ENCODE measurements at places on chromosomes 7 and 10.
A peak's percentile ranks its signal among the peaks of the same experiment; 100 is the strongest.

- H3K27ac ChIP-seq = no peak overlapping the region
- no peak for DNase-seq
- no peak overlapping the region for H3K4me3 ChIP-seq
- H3K36me3 ChIP-seq = no peaks in the 10 kb centered on the region
Measured at GRCh38 chr7:10910447-10910846, 63.2 kb upstream of the PHF14 start.

GRCh38 chr7:96023387-96023786, 251.0 kb downstream of the DYNC1I1 start:
- H3K27ac ChIP-seq = no peak overlapping the region
- peaks cover 8% of the 10 kb centered on the region for H3K27me3 ChIP-seq
- DNase-seq = no peak
- H3K4me3 ChIP-seq = no peak overlapping the region
- H3K36me3 ChIP-seq = no peaks in the 10 kb centered on the region

DNA sequence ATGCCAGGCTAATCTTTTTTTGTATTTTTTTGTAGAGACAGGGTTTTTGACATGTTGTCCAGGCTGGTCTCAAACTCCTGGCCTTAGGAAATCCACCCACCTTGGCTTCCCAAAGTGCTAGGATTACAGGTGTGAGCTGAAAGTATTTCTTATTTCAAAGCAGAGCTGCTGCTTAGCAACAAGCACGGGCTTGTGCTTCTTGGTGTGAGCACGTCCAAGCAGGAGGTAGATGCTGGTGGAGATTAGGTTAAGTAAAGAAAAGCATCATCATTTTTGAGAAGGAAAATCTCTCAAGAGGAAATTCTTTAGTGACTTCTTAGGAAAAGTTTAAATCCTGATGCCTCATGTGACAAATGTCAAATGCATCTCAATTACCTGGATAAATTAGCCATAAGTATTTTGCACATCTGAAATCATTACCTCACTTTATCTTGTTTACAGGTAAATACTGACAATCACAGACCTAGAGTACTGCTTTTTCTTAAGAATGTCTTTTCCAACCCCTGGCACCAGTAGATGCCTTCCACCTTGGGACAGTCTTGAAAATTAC, 431.8 kb upstream of the FZD8 start:
- H3K36me3 ChIP-seq = no peaks in the 10 kb centered on the region
- H3K4me3 ChIP-seq = no peak overlapping the region
- DNase-seq = no peak

DNA sequence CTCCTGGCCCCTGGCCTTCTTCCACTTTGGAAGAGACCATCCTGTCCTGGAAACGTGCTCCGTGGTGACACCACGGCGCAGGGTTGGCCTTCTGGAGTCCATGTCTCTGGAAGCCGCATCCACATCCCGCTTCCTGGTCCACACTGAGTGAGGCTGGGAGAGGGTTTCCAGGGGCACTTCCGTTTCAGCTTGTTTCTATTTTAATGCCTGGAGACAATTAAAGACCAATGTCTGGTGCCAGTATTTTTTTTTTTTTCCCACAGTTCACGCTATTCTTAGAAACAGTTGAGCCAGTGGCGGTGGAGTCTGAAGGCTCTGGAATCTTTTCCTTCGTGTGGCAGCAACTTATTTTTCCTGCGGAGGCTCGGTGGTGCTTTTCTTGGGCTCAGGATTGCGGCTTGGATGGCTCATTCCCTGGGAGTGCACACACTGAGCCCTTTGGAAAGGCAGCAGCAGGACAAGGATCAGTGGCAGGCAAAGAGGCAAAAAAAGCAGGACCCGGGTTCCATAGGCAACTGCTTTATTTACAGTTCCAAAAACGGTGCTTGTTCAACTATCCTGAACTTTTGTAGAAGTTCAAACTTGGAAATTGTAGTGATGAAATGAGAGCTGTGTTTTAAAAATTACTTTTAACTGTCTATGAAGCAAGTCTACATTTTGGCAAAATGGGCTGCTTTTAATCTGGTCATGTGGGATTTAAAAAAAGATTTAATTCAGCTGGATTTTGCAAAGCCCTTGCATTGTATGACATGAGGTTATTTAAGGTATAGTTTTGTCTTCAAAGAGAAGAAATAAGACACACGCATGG, 202.8 kb downstream of the BAMBI start:
- no peak for DNase-seq
- no peak overlapping the region for H3K27ac ChIP-seq
- no peaks in the 10 kb centered on the region for H3K36me3 ChIP-seq
- H3K4me1 ChIP-seq = no peaks in the 10 kb centered on the region
- H3K27me3 ChIP-seq = peaks cover 7% of the 10 kb centered on the region

GRCh38 chr7:28140979-28141378, 39.6 kb downstream of the JAZF1 start:
- H3K4me3 ChIP-seq = no peak overlapping the region
- DNase-seq = no peak
- no peaks in the 10 kb centered on the region for H3K36me3 ChIP-seq
- H3K27ac ChIP-seq = no peak overlapping the region

DNA sequence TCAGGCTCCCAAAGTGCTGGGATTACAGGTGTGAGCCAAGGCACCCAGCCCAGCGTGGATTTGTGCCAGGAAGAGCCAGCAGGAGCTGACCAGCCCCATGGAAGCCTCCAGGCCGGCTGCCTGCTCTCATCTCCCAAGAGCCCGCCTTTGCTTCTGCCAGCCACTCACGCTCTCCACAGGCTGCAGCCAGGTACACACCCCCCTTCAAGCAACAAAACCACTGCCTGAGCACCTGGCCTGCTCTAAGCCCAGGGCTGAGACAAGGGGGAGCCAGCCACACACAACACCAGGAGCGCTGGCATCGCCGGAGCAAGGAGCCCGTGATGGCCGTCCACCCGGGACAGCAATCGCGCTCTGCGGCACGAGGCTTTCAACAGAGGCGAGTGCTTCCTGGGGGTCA, 34.5 kb downstream of the MAD1L1 start:
- no peak overlapping the region for H3K27ac ChIP-seq
- no peaks in the 10 kb centered on the region for H3K27me3 ChIP-seq
- peaks cover 33% of the 10 kb centered on the region for H3K36me3 ChIP-seq
- H3K4me3 ChIP-seq = no peak overlapping the region

GRCh38 chr7:50409856-50410745, 40.0 kb downstream of the FIGNL1 start:
- H3K4me3 ChIP-seq = peak overlapping the region; percentile 79
- no peaks in the 10 kb centered on the region for H3K27me3 ChIP-seq
- no peaks in the 10 kb centered on the region for H3K36me3 ChIP-seq
- peak overlapping the region; percentile 93 for H3K27ac ChIP-seq
- DNase-seq = no peak

DNA sequence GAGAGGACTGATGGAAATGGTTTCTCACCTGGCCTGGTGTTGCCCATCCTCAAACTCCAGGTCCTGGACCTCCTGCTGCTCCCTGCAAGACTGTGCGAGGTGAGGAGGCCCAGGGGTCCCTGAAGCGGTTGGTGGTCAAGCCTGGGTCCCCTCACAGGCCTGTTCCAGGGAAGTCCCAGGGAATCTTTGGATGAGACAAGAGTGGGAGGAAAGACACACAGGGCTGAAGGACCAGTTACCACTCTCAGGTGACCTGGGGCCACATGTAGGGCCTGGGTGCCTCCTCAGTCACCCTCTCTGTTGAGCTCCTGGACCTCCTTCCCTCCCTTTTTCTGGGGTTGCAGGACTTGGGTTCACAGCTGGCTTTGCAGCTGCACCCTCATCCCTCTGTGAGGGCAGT, 42.6 kb upstream of the CXCL12 start:
- DNase-seq = no peak
- no peak overlapping the region for H3K27ac ChIP-seq
- H3K4me1 ChIP-seq = no peaks in the 10 kb centered on the region
- H3K27me3 ChIP-seq = peaks cover 4% of the 10 kb centered on the region

- no peaks in the 10 kb centered on the region for H3K36me3 ChIP-seq
- H3K4me3 ChIP-seq = no peak overlapping the region
- DNase-seq = no peak
- no peaks in the 10 kb centered on the region for H3K27me3 ChIP-seq
Measured at GRCh38 chr10:66218289-66218688, 707.5 kb upstream of the LRRTM3 start.

- peak; percentile 25 for DNase-seq
- H3K4me1 ChIP-seq = peaks cover 13% of the 10 kb centered on the region
- H3K27ac ChIP-seq = peak overlapping the region; percentile 96
Measured at GRCh38 chr10:63265222-63265617, 132.1 kb downstream of the NRBF2 start.

DNA sequence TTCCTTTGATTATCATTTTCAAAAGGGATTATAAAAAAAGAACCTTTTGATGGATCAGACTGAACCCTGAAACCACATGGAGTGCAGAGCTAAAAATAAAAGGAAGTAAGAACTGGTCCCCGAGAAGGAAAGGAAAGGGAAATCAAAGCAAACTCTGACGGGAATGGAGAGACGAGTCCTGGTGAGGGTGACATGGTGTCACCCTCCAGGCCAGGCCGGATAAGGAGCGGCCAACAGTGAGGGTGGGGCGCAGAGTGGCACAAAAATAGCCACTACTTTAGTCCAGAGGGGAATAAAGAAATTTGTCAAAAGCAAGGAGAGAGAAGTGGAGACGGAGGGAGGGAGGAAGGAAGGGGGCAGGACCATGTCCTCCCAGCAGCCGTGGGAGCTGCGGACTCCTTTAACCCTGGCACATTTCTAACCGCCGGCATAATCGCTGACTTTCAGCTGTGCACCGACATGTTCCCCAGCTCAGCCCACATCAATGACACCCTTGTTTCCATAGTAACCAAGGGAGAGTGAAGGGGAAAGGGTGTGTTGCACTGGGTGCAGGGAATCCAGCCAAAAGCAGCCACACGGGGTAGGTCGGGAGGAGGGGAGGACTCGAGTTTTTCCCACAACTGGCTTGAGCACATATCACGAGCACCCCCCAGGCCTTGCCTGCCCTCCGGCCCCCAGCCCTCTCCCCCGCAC, 29.7 kb downstream of the TRIM8 start:
- peak overlapping the region; percentile 98 for H3K27ac ChIP-seq
- peak overlapping the region; percentile 84 for H3K4me3 ChIP-seq
- H3K36me3 ChIP-seq = no peaks in the 10 kb centered on the region
- peak; percentile 77 for DNase-seq
- peaks cover 83% of the 10 kb centered on the region for H3K4me1 ChIP-seq

DNA sequence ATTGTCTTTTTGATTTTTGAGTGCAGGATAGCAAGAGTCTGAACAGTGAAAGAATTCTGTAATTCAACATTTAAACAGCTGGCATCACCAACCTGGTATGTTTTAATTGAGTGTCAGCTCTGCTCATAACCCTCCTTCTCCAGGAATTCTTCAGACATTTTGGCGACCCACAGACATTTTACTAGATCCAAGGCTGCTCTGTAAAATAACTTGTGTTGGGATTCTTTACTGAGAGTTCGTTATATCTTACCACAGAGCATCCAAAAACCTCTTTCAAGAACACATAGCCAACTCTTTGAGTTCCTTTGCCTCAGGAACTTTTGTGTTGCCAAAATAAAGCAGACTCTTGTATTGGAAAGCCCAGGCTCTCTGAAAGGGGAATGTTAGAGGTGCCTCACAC, 27.7 kb upstream of the SORCS3 start:
- H3K27me3 ChIP-seq = peaks cover 13% of the 10 kb centered on the region
- no peaks in the 10 kb centered on the region for H3K4me1 ChIP-seq
- no peak overlapping the region for H3K27ac ChIP-seq
- DNase-seq = no peak
- H3K36me3 ChIP-seq = no peaks in the 10 kb centered on the region
- no peak overlapping the region for H3K4me3 ChIP-seq

DNA sequence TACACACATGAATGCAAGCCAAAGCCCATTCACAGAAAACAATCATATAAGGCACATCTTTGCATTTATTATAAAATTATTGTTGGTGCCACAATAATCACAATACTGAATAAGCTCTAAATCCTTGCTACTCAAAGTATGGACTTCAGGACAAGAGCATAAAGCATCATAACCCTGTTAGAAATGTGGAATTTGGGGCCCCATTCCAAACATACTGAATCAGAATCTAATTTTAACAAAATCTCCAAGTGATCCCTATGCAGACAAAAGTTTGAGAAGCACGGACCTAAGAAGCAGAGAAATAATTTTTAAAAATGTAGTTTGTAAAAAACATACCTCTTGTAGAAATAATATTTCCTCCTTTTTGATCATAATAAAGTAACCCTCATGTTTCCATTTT, 199.2 kb downstream of the IMMP2L start:
- H3K27ac ChIP-seq = no peak overlapping the region
- H3K4me1 ChIP-seq = peaks cover 3% of the 10 kb centered on the region
- H3K4me3 ChIP-seq = no peak overlapping the region
- DNase-seq = no peak
- H3K27me3 ChIP-seq = no peaks in the 10 kb centered on the region

DNA sequence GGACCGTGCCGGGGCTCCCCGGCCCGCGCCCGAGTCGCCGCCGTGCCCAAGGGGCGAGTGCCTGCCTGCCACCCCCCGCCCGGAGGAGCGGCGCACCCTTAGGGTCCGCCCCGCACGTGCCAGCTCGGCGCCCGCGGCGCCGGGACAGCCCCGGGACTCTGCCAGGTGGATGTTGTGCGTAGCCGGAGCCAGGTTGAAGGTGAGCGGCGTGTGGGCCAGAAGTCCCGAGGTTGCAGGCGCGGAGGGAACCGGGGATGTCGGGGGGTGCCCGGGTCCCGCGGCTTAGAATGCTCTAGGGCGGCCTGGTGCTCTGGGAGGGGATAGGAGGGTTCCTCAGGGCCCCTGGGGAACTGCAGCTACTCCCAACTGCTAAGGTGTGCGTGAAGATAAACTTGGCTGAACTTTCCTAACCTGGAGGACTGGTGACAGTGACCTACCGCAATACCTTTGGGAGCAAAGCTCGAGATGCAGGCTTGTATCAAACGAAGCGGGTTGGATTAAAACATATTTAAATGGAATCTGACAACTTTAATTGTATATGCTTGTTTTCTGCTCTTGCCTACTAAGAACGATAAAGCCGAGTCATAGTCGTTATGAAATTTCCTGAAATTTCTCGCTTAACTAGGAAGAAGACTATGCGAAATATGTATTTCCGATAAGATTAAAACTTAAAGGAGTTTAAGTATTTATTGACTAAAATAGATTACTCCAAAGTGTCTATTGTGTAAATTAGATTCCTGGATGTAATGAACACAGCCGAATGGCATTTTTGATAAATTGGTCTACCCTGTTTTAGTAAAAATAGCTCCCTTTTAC, at the start of gene CUX1:
CUX1 (plus strand) TSS at position 156 of the 816 bp plus-strand sequence; CDS start at position 170, 14 bp downstream.
- H3K4me3 ChIP-seq = peak within 1 kb of the TSS; percentile 83
- no peak for DNase-seq
- no peaks in the 10 kb centered on the region for H3K27me3 ChIP-seq
- peaks cover 40% of the 10 kb centered on the region for H3K4me1 ChIP-seq
- peak within 1 kb of the TSS; percentile 81 for H3K27ac ChIP-seq

DNA sequence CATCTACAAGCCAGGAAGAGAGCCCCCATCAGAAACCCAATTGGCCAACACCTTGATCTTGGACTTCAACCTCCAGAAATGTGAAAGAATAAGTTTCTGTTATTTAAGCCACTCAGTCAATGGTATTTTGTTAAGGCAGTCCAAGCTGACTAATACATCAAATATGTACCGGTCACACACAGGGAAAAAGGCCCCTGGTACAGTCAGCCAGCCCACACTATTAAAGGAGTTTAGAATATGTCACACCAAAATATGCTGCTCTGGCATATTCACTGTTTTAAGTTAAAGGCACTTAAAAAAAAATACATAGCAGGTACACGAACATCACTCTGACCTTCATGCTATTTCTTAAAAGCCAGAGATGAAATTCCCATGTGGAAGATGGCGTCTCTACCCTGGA, 15.2 kb upstream of the CDCA7L start:
- H3K4me1 ChIP-seq = peaks cover 21% of the 10 kb centered on the region
- H3K27ac ChIP-seq = no peak overlapping the region
- no peaks in the 10 kb centered on the region for H3K27me3 ChIP-seq
- H3K4me3 ChIP-seq = no peak overlapping the region
- no peaks in the 10 kb centered on the region for H3K36me3 ChIP-seq
- DNase-seq = no peak

- H3K27ac ChIP-seq = peak overlapping the region; percentile 46
- H3K4me3 ChIP-seq = peak overlapping the region; percentile 89
- H3K36me3 ChIP-seq = peaks cover 22% of the 10 kb centered on the region
Measured at GRCh38 chr7:106108991-106109390, 3.1 kb downstream of the SYPL1 start.

All from naive thymus-derived CD8-positive, alpha-beta T cell (primary cell).